Endodermal cell (in vitro differentiated cells): ENCODE measurements at places on chromosomes 11 and 22. TPM values are rescaled to one million over a fixed set of nuclear protein-coding genes. Genes with fewer than 3 reads are reported as not detected.

NRXN2 gene
- total RNA-seq, result 1.1 and 1.5 TPM in 2 replicates

OR10D3 gene
- 0.23 and 0.37 TPM in 2 replicates for total RNA-seq

MRE11 gene
- 38.1 and 38.8 TPM in 2 replicates for total RNA-seq

DNA sequence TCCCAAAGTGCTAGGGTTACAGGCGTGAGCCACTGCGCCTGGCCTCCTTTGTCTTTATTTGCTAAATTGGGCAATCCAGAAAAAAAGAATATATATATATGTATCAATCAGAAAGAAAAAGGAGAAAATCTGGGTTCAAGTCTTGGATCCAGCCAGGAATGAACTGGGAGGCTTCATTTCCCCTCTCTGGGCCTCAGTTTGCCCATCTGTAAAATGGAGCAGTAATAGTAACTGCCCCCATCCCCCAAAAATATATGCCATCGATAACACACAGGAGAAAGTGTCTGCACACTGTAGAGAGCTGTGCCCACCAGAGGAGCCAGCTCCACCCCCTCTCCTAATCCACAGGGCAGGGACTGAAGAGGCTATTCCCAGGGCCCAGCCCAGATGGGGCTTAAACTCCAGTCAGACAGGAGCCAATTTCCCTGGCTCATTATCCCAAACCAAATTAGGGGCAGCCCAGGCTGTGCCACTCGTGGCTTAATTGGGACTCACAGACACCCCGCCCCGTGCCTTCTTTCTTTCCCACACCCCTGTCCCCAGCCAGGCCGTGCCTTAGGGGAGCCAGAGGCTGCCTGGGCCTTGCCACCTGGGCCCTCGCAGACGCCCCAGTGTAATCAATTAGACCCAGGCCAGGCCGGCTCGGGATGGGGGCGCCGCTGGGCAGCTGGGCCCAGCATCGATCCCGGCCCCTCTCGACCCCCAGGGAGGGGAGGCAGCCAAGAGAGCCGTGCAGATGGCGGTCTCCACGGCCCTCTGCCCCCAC lies 171.5 kb downstream of the MN1 start:
- H3K4me3 ChIP-seq, result no peak overlapping the region
- H3K4me1 ChIP-seq, result peaks cover 10% of the 10 kb centered on the region
- DNase-seq, result no peak

DNA sequence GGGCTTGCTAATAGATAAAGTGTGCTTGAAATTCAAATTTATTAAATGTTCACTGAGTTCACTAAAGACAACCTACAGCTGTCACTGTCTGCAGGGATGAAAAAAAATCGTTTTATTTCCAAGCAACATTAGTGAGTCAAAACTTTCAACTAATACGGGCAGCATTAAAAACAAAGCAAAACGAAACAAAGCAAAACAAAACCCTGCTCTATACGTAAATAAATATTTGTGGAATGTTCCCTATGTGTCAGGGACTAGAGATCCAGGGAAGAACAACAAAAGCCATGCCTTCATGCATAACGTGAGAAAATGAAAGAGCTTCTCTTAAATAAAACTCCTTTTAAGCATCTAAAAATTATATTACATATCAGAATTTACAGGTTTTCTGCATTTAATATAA lies 553 bp downstream of the NAALAD2 start:
- H3K4me1 ChIP-seq, result peaks cover 14% of the 10 kb centered on the region
- no peak for DNase-seq
- peak overlapping the region; percentile 33 for H3K27ac ChIP-seq
- peaks cover 9% of the 10 kb centered on the region for H3K27me3 ChIP-seq
- no peaks in the 10 kb centered on the region for H3K36me3 ChIP-seq
- H3K4me3 ChIP-seq, result peak overlapping the region; percentile 79

DNA sequence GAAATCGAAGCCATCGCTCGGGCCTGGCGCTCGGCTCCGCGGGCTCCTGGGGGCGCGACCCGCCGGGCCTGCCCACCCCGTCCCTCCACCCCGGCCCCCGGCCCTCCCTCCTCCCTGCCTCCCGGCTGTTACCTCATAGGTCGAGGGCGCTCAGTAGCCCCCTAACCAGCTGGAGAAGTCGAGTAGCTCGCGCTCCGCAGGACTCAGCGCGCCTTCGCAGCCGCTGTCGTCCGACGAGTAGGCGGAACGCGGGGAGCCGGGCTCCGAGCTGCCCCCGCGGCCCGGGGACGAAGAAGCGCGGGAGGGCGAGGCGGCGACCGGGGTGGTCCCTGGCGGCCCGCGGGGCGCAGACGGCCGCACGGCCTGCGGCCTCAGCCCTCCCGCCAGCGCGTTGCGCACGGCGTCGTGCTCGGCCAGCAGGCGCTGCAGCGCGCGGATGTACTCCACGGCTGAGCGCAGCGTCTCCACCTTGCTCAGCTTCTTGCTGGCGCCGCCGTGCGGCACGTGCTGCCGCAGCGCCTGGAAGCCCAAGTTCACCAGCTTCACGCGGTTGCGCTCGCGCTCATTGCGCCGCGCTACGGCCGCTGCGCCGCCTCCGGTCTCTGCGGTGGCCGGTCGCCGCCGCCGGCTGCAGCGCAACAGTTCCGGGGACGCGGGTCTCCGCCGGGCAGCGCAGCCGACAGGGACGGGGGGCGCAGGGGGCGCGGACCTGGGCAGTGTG lies 627 bp downstream of the ASCL2 start:
- H3K4me3 ChIP-seq, result peak overlapping the region; percentile 60
- no peak overlapping the region for H3K27ac ChIP-seq
- H3K27me3 ChIP-seq, result peaks cover 100% of the 10 kb centered on the region
- no peaks in the 10 kb centered on the region for H3K36me3 ChIP-seq
- peak; percentile 89 for DNase-seq

DNA sequence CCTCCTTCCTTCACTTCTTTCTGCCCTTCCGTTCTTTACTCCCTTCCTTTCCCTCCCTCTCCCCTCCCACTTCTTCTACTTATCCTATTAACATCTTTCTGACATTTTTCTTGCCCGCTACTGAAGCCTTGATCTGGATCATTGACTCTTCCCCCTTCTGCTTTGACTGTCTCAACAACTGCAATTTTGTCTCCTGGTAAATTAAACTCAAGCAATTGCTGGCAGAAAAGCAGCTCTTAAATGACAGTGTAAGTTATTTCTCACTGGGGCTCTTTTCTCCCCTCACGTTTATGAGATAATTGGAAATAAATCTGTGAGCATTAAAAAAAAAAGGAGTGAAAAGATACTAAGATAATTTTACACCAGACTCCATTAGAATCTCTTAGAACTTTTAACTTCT lies 120.0 kb downstream of the SLC17A6 start:
- H3K36me3 ChIP-seq, result no peaks in the 10 kb centered on the region
- no peak overlapping the region for H3K4me3 ChIP-seq
- no peaks in the 10 kb centered on the region for H3K4me1 ChIP-seq
- DNase-seq, result no peak
